ENCODE measurements at places on chromosomes 5 and 9.

- DNase-seq: no peak
Measured at GRCh38 chr9:136378170-136379002, 4.9 kb upstream of the CARD9 start.

GRCh38 chr5:53335115-53335514 is 145.3 kb upstream of the FST start:
- DNase-seq: no peak

DNA sequence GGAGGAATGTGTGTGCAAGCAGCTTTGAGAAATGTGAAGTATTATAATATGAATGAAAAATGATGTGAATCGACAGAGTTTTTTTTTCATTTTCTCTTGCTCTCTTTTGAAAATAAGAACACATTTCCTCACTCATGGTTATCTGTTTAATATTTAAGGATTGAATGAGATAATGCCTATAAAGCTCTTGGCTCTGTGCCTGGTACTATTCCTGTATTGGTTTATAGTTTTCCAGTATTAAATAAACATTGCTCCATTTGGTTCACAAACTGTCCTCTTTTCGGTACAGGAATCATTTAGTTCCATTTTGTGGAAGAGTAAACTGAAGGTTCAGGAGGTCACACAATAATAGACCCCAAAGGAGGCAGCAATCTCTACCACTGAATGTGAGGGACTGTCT is 1185.5 kb upstream of the WWC1 start:
- no peak for DNase-seq

GRCh38 chr5:132665574-132666080 is 7.7 kb downstream of the IL13 start:
- no peak for DNase-seq

DNA sequence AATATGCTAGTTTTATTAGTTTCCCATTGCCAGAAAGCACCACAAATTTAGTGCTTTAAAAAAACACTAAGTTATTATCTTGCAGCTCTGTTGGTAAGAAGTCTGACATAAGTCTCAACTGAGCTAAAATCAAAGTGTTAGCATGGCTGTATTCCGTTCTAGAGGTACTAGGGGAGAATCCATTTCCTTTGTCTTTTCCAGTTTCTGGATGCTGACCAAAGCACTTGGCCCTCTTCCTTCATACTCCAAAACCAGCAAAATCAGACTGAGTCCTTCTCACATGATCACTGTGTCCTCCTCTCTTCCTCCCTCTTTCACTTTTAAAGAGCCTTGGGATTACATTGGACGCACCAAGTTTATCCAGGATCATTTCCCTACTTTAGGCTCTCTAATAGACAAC is 9.5 kb downstream of the CDH18 start:
- DNase-seq: no peak

- no peak for DNase-seq
Measured at GRCh38 chr9:132774886-132775285, 103.2 kb downstream of the AK8 start.
